Kidney tubule cell (primary cell): ENCODE measurements at places on chromosomes 5 and 9.

DNA sequence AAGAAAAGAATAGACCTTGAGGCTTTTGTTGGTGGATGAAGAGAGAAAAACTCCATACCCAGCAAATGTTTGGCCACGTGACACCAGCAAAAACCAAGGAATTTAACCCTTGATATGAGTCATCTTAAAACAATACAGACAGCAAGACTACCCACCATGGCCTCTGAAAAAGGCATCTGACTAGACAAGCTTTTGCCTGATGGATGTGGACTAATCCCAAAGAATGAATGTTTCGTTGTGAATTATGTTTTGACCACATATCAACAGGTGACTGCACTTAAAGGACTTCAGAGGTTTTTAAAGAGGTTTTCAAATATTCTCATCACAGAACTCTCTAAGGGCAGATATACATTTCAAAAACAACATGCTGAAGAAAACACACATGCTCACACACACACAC is 33.0 kb upstream of the SLC1A3 start:
- DNase-seq, result peak; percentile 82

- no peak for DNase-seq
Observed at GRCh38 chr5:80254767-80255430, 949 bp downstream of the SERINC5 start.

DNA sequence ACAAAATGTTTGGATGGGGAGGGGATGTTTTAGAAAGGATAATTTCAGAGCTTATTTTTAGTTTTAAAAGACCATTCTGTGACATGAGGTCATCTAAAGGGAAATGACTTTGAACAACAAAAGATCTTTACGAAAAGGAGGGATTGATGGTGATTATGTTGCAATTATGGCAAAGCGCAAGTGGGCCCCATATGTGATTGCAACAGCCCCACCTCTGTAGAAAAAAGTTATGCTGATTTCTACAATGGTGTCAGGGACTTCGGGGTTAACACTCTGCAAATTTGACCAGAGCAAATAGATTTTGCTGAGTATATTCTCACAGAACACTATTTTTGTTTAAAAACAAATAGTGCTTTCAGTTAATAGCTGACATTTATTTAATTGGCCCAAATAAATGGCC is 312.8 kb downstream of the NSG2 start:
- DNase-seq, result no peak

- no peak for DNase-seq
Observed at GRCh38 chr9:88497224-88497623, 37.8 kb upstream of the NXNL2 start.
